ENCODE measurements at places on chromosomes 13 and 19.

- DNase-seq: no peak
Observed at GRCh38 chr13:59279028-59279427, 884.7 kb downstream of the DIAPH3 start.

GRCh38 chr19:8639821-8640401, 9.5 kb downstream of the NFILZ start:
- no peak for DNase-seq

DNA sequence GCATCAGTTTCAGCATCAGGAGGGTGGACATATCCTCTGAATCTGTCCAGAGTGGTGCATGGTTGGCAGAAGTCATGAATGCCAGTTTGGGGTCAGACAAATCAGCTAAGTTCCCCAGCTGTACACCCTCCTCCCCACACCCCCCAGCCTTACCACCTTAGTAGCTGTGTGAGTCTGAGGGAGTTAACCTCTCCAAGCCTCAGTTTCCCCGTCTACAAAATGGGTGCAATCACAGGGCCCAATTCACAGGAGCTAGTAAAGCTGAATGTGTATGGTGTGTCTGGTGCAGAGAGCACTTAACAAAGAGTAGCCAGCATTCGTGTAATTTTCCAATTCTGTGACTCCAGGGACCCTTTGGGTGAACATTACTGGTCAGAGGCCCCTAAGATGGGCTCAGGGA, 13.4 kb upstream of the ZNF358 start:
- no peak for DNase-seq

- DNase-seq: no peak
Observed at GRCh38 chr13:95418946-95419345, 117.7 kb upstream of the ABCC4 start.

- no peak for DNase-seq
Observed at GRCh38 chr19:18435178-18435841, 2.6 kb downstream of the ISYNA1 start.

DNA sequence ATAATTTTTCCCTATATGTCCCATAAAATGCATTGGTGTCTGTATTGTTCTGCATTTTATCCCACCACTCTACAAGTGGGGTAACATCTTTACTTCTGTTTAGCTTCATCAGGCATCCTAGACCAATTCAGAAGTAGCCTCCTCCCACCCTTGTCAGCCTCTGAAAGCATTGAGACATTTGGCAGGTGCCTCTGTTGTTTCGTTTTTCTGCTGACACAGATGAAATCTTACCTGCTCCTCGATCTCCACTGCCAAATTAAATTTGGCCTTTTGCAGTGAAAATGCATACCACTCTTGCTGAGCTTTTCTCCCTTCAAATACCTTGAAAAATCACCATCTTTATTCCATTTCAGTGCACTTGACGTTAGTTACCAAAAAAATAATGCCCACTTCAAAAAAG, 83.5 kb upstream of the STARD13 start:
- no peak for DNase-seq

DNA sequence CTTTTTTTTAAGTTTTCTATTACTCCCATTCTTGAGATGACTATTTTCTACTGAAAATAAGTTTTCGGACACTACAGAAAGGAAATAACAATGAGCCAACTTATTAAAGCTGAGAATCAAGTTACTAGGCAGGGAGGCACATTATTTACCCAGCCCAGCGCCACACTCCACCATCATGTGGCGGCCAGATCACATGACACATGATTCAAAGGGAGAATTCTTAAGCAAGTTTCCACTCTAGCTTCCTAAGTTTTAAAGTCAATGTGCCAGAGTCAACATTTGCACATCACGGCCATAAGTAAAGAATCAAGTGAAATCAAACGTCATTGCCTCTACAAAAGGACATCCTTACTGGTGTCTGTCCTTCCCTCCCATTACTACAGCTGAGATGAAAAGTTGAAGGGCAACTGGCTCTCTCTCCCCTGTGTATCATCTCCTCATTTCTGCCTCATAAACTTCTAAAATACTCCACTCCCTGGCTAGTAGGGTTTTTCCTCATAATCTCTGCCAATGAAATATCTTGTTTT, 81.7 kb downstream of the KLF12 start:
- no peak for DNase-seq

GRCh38 chr19:32373585-32374295, 28.3 kb downstream of the ZNF507 start:
- DNase-seq: no peak

DNA sequence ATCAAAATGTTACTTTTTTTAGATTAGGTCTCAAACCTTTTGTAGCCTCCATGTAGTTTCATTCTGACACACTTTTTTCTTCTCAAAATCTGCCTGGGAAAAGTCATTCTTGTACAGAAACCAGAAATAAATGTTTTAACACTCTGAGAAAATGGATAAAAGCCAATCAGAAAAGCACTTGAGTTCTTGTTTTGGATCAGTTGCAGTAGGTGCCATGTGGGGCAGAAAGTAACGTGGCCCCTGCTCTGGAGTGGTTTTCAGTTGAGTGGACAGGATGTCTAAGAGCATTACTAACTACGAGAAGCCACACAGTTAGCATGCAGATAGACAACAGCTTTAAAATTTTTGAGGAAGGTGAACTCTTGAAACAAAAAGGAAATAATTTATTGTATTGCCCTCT, 19.1 kb downstream of the GPR183 start:
- DNase-seq: no peak

GRCh38 chr13:101408992-101409656, 7.2 kb downstream of the NALCN start:
- DNase-seq: no peak

- no peak for DNase-seq
Observed at GRCh38 chr13:111886217-111886945, 180.6 kb upstream of the SOX1 start.

DNA sequence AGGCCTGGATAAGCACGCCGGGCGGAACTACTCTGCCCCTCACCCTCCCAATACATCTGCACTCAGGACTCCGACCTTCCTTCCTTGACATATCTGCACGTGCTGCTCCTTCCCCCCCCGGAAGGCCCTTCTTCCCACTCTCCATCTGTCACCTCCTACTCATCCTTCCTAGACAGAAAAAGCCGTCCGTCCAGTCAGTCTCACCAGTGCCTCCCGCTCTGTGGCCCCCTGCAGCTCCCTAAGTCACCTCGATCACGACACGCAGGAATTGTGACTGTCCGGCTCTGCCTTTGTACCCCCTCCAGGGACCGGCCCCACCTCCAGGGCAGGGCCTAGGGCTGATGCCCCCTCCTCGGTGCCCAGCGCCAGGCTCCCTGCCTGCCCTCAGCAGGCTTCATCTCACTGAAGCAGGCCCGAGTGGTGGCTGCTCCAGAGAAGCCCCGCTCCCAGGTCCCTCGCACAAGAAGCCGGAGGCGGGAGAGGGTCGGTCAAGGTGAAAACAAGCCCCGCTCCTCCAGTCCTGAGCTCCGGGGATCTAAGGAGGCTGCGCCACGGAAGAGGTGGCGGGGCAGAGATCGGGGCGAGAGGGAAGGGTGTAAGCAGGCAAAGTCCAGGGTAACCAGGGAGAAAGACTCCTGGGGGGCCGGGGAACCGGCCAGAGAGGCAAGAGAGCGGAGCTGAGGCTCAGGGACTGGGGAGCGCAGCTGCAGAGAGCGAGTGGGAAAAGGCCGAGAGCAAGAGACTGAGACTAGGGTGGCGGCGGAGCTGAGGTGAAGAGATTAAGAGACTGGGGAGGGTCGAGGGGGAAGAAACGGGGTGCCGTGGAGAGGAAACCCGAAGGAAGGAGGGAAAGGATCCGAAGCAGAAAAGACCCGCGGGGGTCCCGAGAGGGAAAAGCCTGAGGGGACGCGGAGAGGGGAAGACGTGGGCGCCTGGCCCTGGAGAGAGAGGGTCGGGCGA, 1.1 kb downstream of the PPP6R1 start:
- no peak for DNase-seq

All from progenitor cell of endocrine pancreas (in vitro differentiated cells).